Stimulated activated naive CD8-positive, alpha-beta T cell treated with anti-CD3 and anti-CD28 coated beads, Interleukin-15, Interleukin-2, amounts not matched to agents 100 U/mL and 50 U/mL, for 24 hours (primary cell): ENCODE measurements at places on chromosomes 4 and X.

- DNase-seq = no peak
Measured at GRCh38 chr4:127217586-127218229, 415.0 kb upstream of the INTU start.

DNA sequence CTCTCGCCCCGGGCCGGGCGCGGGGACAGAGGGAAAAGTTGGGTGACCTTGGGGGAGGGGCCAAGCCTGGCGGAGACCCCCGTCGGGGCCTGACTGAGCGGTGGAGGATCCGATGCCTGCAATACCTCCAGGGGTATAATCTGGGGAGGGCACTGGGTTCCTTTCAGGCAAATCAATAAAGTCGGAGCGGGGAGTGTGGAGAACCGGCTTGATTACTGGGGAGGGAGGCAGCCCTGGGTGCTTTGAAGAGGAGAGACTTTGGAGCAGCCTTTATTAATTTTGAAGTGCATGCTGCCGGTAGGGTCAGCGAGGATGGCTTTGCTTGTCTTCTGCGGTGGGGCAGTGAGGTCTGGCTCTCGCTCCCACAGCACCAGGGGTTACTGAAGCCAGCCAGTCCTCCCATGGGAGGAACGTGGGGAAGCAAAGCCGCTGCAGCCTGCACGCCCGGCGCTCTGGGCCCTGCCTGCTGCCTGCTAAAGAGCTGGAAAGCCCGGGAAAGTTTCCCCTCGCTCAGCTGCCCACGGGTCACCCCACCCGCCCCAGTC, 403 bp upstream of the LGI2 start:
- DNase-seq = no peak

- DNase-seq = no peak
Measured at GRCh38 chr4:81152839-81153713, 61.9 kb downstream of the PRKG2 start.

GRCh38 chr4:79935274-79935673, 137.8 kb downstream of the ANTXR2 start:
- DNase-seq = no peak

DNA sequence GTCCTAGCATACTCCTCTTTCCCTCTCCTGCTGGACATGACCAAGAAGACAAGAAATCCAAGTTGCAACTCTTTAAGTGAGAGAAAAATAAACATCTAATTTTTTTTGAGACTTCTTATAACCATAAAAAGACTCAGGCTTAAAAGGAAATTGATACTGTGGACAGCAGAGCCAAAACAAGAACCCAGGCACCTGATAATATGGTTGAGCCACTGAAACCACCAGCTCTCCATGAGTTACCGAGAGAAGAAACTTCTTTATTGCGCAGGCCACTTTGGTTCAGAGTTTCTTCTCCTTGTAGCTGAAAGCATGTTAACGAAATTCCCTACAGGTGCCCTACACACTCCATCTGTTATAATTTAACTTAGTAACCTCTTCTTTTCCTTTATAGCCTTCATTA, 11.3 kb upstream of the SPCS3 start:
- no peak for DNase-seq

- DNase-seq = no peak
Measured at GRCh38 chr4:90080116-90080515, 47.1 kb upstream of the CCSER1 start.

- DNase-seq = no peak
Measured at GRCh38 chr4:21655031-21655430, 293.5 kb downstream of the KCNIP4 start.

DNA sequence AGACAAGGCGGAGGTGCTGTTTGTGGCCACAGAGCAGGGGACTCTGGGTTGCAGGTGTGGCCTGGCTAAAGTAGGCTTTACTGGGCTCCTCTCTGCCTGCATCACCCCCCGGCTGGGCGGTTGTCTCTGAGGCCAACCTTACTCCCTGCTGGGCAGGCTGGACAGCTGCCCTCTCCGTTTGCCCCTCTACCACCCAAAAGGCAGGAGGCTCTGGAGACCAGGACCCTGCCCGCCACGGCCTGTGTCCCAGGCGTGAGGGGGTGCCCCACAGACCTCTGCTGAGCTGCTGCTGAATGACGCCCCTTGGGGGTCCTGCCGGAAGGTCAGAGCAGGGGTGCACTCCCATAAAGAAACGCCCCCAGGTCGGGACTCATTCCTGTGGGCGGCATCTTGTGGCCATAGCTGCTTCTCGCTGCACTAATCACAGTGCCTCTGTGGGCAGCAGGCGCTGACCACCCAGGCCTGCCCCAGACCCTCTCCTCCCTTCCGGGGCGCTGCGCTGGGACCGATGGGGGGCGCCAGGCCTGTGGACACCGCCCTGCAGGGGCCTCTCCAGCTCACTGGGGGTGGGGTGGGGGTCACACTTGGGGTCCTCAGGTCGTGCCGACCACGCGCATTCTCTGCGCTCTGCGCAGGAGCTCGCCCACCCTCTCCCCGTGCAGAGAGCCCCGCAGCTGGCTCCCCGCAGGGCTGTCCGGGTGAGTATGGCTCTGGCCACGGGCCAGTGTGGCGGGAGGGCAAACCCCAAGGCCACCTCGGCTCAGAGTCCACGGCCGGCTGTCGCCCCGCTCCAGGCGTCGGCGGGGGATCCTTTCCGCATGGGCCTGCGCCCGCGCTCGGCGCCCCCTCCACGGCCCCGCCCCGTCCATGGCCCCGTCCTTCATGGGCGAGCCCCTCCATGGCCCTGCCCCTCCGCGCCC, 920 bp downstream of the HTT-AS start:
- peak; percentile 6 for DNase-seq

DNA sequence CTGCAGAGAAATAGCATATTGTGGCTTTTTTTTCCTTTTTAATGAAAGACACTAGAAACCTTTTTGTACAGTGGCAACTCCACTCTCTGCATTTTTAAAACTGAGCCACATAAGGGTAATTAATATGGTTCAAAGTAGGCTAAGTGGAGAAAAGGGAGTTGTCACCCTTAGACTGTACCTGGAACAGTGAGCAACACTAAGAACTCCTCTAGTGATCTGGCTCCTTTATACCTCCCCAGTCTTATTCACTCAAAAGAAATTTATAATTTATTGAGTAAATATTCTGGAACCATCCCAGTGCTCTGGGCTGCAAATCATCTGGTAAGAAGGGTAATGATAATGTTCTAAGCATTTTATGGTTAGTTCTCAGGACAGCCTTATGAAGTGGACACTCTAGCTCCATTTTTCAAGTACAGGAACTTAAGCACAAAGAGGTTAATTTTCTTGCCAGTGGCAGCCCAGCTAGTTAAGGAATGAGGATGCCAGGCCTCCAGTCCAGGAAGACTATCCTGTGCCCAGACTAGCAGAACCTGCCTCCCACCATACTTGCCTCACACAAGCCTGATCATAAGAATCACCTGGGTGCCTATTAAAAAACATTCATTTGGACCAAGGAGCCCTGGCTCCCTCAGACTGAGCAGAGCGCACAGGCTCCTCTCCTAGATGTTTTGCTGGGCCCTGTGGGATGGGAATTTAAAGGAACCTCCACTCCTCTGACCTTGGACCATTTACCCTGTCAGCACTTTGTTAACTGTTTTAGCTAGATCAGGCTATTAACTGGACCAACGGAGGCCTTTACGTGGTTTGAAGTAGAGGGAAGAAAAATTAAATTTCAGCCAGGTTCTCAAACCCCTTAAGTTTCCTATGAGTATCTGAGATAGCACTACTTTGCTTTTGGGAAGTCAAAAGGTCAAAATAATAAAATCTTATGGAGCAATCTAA, 102.6 kb downstream of the PDE5A start:
- no peak for DNase-seq

GRCh38 chrX:94850811-94851210, 1176.8 kb downstream of the FAM133A start:
- DNase-seq = no peak

- no peak for DNase-seq
Measured at GRCh38 chr4:56787380-56787779, 34.1 kb downstream of the SPINK2 start.

- no peak for DNase-seq
Measured at GRCh38 chr4:5884796-5885195, 8.1 kb downstream of the CRMP1 start.

GRCh38 chrX:68440940-68441339, 7.6 kb upstream of the OPHN1 start:
- DNase-seq = no peak

GRCh38 chr4:63211375-63211774, 1197.9 kb downstream of the TECRL start:
- DNase-seq = no peak

- DNase-seq = no peak
Measured at GRCh38 chrX:30657196-30658161, 4.3 kb downstream of the GK start.

DNA sequence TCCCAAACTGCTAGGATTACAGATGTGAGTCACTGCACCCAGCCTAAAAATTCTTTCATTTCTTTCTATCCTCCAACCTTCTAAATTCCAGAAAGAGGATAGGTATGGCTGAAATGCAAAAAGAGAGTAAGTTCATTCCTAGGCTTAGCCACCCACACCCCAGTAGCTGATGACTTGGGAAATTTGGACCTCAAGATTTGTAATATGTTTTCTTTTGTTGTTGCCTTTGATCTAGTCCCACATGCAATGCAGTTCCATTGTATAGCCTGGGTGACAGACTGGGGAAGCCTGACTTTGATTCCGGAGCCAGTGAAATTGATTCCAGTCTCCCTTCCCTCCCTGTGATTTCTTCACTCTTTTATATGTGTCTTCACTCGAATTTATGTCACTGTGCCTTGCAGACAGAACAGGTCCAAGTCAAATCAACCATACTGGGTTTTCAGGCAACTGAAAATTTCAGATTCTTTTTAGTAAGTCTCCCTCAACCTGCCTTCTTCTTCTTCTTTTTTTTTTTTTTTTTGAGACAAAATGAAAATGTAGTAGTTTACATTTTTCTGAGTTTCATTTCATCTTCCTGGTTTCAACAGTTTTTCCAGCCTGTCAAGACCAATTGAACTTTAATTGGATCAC, 176.2 kb upstream of the RBPJ start:
- DNase-seq = no peak

GRCh38 chr4:74260036-74260435, 48.2 kb upstream of the EPGN start:
- DNase-seq = no peak

DNA sequence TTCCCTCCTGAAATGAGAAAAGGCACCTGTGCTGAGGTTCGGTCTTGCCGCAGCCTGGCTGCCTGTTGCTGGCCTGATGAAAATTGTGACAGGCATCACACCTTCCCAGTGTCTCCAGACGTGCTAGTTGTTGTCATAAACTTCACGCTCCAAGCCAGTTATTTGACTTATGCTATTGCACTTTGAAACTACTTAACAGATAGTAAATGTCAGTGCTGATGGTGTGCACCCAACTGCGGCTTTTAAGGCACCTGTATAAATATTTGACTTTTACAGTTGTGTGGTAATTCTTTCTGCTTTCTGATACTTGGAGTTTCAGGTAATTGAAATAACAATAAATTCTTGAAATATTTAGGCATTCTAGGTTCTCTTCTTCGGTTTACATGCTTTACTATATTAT, 1.8 kb downstream of the WWC2 start:
- DNase-seq = no peak

DNA sequence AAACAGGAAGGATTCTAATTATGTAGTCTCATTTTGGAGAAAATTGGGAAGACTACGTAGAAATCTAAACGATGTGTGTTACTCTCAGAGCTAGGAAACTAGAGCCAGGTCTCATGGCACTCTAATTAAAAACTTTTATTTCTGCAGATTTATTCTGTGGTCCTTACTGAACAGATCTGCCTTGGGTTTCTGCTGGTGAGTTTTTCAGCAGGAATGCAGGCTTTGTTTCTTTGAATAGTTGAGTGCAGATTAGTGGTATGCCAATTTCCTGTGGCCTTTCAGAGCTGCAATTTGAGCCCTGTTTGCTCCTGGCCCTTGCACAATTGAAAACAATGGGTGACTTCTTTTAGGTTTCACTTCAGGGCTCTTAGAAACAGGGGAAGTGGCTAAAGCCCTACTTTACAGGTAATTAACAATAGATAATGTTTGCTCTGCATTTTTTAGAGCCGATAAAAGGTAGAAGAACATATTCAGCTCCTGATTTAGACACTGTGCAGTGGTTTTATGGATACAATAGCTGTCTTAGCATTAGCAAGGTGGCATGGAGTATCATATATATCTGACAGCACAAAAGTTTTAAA, 21.8 kb downstream of the SPRY1 start:
- DNase-seq = no peak

DNA sequence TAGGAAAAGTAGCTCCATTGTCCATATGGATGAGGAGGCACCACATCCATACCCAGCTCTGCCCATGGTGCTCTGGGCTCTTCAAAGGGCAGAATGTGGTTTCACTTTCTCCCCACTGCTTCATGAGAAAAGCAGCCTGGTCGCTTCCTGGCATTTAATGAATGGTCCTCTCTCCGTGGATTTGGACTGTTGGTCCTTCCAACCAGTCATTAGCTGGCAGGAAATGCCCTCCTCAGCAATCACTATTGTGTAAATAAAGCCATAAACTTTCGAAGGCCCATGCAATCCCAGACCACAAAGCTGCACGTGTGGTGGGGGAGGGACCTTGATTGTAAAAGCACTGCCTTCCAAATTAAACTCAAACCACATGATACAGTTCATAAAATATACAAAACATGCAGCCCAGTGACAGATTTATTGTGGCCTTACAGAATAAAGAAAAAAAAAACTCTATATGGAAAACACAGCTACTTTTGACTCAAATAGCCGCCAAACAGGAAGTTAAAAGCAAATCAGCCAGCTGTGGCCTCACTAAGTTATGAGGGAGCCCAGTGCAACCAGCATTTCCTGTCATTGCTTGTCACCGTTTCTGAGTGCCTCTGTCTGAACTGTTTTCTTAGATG, 8.1 kb downstream of the MBNL3 start:
- peak; percentile 32 for DNase-seq

GRCh38 chr4:8708401-8709021, 115.9 kb downstream of the CPZ start:
- DNase-seq = no peak
